ENCODE measurements at places on chromosomes 5 and 9. TPM values are rescaled to one million over a fixed set of nuclear protein-coding genes. Genes with fewer than 3 reads are reported as not detected.

Gene PALM2AKAP2
- total RNA-seq: not detected

Gene PNPLA7
- total RNA-seq: 2.0 TPM

Gene ZNF483
- 2.7 TPM for total RNA-seq

Gene ST8SIA4
- total RNA-seq: 56.9 TPM

Gene FAM221B
- not detected for total RNA-seq

Gene LHX2
- total RNA-seq: not detected

Gene TEX48
- total RNA-seq: 0.86 TPM

Gene PCDHB14
- total RNA-seq: not detected

Gene SLC46A2
- total RNA-seq: not detected

Gene PRUNE2
- total RNA-seq: 0.53 TPM

Gene EPB41L4A
- total RNA-seq: 0.31 TPM

Gene EDIL3
- total RNA-seq: not detected

Gene FAM169A
- total RNA-seq: 8.6 TPM

Gene RFX3
- 14.1 TPM for total RNA-seq

Gene CCDC152
- 16.2 TPM for total RNA-seq

Gene RPL7A
- 3,139 TPM for total RNA-seq

Gene ZFR
- 87.5 TPM for total RNA-seq

Gene CDH9
- not detected for total RNA-seq

Gene NOXA1
- 0.74 TPM for total RNA-seq

Gene SLC31A1
- 15.1 TPM for total RNA-seq

Gene RORB
- not detected for total RNA-seq

Gene IL5
- 84.3 TPM for total RNA-seq

Gene FOXB2
- not detected for total RNA-seq

Gene SREK1IP1
- total RNA-seq: 28.2 TPM

Gene APBA1
- 0.09 TPM for total RNA-seq

Gene TMEM232
- total RNA-seq: 0.38 TPM

Gene DAB2IP
- total RNA-seq: 0.15 TPM

Gene C9
- total RNA-seq: not detected

Gene GARIN3
- 0.29 TPM for total RNA-seq

Gene IFNA2
- not detected for total RNA-seq

Gene GALNT10
- total RNA-seq: 28.0 TPM

Gene STOM
- total RNA-seq: 67.3 TPM

Gene PCDHB5
- total RNA-seq: not detected

Gene IL9
- 12.5 TPM for total RNA-seq

Gene GPX8
- not detected for total RNA-seq

Gene LMNB1
- total RNA-seq: 178 TPM

Gene INSYN2B
- not detected for total RNA-seq

Gene SLC45A2
- total RNA-seq: not detected

Gene FCN2
- not detected for total RNA-seq

Gene GPR150
- 0.18 TPM for total RNA-seq

Gene ANP32B
- total RNA-seq: 331 TPM

Gene B4GALT1
- 38.0 TPM for total RNA-seq

Gene IFNA21
- total RNA-seq: not detected

Gene RUFY1
- total RNA-seq: 41.9 TPM

Gene SHISAL2B
- total RNA-seq: not detected

Gene ADAMTS2
- total RNA-seq: not detected

Gene TPM2
- 6.6 TPM for total RNA-seq

Gene F12
- total RNA-seq: 9.2 TPM

Gene FBXO38
- total RNA-seq: 36.7 TPM

Gene PAPPA
- total RNA-seq: not detected

Gene ZNF169
- total RNA-seq: 5.3 TPM

All from CD8-positive, alpha-beta memory T cell (primary cell).